ENCODE measurements at places on chromosomes 16 and 17. TPM values are rescaled to one million over a fixed set of nuclear protein-coding genes. Genes with fewer than 3 reads are reported as not detected.

The PITPNM3 gene
- 2.2 TPM for polyA plus RNA-seq

The CES5A gene
- polyA plus RNA-seq: not detected

The CDRT4 gene
- polyA plus RNA-seq: 0.76 TPM

- DNase-seq: no peak
These were observed 36.9 kb downstream of the ZNF207 start for GRCh38 chr17:32386844-32387243.

GRCh38 chr16:53664724-53665345 is 38.8 kb downstream of the RPGRIP1L start:
- no peak for DNase-seq

DNA sequence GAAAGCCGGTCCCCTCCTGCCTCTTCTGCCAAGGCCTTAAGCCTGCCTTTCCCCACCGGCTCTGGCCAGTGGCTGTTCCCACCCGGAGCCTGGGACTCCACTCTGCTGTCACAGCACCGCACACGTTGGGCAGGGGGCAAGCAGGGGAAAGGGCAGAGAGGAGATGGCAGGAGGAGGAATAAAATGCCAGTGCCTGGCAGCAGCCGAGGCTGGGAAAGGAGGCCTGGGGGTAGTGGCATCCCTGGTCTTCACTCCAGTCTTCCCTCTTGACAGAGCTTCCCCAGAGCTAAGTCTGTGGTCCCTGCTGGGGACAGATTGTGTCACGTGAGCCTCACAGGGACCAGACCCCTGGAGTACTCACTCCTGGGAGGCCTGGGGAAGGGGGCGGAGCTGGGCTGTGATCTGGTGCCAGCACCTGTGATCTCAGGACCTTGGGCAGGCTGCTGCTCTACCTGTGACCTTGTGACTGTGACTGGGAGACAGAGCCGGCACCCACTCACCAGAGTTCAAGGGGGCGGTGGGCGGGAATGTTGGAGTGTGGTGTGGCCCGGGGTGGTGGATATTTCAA is 97.2 kb upstream of the GSE1 start:
- no peak for DNase-seq

GRCh38 chr16:88047462-88047861 is 96.2 kb downstream of the BANP start:
- no peak for DNase-seq

DNA sequence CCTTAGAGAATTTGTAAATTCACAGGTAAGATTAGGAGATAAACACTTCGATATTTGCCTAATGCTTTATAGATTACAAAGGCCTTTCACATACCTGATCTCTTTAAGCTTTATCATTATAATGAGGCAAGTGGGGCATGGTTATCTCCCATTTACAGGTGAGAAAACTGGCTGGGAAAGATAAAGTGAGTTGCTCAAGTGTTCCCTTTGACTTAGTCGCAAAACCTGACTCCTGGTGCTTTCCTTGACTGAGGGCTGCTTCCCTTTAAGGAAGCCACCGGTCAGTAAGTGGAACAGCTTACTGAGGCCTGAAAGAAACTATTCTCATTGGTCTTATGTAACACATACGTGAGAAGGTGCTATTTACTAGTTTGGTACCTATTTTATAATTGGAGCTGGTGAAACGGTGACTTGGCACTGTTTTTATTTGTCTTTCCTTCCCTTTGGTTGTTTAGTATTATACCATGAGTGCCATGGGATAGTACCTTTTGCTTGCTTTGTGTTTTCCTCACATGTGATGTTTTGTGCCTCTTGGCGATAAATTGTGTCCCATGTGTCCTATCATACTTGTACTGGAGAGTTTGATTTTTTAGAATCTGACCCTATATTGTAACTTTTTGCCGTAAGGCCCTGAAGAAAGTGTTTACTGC is 57.2 kb downstream of the NUP88 start:
- no peak for DNase-seq

- no peak for DNase-seq
These were observed 123.4 kb downstream of the HS3ST3A1 start for GRCh38 chr17:13478326-13478830.

GRCh38 chr16:81076566-81077075 is 417 bp downstream of the C16orf46 start:
- DNase-seq: peak; percentile 87

DNA sequence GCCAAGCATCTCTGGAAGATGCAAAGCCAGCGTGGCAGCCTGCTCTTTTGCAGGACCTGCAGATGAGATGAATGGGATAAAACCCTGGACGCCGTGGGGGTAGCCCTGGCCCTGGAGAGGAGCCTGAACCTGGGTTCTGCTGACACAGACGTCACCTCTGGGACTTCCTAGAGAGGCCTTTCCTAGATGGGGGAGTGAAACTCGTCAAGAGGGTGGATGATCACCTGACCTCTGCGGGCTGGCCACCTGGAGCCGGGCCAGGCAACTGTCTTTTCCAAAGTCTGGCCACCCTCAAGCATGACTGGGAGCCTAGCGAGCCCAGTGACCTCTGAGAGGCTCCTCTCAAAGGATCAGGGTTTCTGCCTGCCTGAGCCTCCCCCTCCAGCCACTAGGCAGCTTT is 529.0 kb downstream of the KCNJ18 start:
- DNase-seq: no peak

- DNase-seq: peak; percentile 35
These were observed 183.2 kb downstream of the C16orf78 start for GRCh38 chr16:49556606-49557446.

All from A549 (cell line).